ENCODE measurements at places on chromosomes 1 and 21.
A peak's percentile ranks its signal among the peaks of the same experiment; 100 is the strongest.

- no peak for DNase-seq
Observed at GRCh38 chr1:78668427-78668826, 18.8 kb downstream of the IFI44 start.

DNA sequence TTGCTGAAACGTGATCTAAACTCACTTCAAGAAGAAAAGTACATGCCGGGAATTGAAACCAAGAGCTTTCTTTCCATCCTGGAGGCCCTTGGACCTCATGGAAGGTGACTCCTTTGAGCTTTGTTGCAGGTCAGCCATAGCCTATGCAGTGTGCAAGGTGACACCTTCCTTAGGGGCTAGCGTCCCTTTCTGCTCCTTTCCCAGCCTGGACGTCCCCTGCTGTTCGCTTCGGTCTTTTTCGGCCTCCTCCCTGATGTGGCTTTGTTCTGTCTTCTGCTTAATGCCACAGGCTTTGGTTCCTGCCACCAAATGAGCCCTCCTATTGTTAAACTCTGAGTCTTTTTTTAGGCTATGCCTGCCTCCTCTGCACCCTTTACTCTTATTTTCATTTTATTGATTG is 308.8 kb downstream of the BRINP2 start:
- no peak for DNase-seq

DNA sequence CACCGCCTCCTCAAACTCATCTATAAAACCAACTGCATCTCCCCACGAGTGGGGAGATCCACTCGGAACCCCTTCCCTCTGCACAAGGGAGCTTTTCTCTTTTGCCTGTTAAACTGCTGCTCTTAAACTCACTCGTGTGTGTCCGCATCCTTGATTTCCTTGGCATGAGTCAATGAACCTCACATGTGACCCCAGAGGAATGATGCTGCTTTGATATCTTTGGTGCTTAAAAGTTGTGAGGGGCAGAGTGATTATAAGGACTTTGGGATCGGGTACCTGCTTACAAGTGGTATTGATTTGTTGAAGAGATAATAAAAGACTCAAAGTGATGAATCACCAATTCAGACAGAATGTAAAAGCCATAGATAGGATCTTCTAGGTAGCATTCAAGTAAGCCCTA is 125.3 kb downstream of the GREM2 start:
- no peak for DNase-seq

DNA sequence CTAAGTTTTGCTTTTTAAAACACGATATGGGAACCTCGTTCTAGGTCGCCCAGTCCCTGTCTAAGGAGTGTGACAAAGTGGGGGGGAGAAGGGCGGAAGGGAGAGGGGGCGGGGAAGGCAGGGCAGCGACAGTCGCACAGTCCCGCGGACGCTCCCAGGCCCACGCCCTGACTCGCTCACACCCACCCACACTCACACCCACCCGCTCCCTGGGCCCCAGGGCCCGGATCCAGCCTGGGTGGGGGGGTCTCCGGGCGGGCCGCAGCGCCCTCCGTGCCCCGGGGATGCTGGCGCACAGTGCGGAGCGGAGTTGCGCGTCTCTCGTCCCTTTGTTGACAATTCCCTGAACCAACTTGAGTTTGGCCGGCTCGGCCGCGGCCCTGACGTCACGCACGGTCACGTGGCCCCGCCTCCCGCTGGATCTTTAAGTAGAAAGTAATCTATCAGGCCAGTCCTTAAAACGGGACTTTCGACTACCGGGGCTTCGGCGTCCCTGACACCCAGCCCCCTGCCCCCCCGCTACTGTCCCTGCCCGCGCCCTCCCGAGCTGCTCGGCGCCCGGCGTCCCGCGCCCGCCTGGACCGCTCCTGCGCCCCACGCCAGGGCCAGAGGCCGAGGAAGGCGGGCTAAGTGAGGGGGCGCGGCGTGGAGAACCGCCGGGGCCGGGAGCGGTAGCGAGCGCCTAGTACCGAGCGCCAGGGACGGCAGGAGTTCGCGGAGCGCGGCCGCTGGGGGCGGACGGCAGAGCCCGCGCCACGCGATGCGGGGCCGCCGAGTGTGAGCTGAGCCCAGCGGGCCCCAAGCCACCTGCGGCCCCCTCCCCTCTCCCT is at the start of gene FOXD3:
Gene FOXD3, plus strand, starts transcription at position 454 of the 830 bp plus-strand sequence. CDS start 492 bp downstream, outside the sequence.
- DNase-seq: peak; percentile 54

- no peak for DNase-seq
Observed at GRCh38 chr1:206419250-206419649, 51.0 kb upstream of the IKBKE start.

DNA sequence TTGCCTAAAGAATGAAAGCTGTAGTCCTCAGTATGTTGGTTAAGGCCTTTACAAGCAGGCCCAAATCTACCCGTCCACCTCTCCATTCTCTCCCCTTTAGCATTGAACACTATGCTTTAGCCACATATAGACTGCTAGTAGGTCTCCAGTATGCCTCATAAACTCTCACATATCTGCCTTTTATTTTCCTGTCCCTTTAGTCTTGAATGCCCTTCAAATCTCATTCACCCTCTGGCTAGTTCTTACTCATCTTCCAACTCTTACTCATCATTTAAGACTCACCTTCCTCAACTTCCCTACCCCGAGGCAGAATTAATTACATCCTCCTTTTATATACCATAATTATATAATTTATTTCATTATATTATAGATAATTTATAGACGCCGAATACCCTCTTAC is 78.7 kb upstream of the TSPAN2 start:
- DNase-seq: no peak

GRCh38 chr1:94863297-94863911 is 43.2 kb downstream of the SLC44A3 start:
- no peak for DNase-seq

DNA sequence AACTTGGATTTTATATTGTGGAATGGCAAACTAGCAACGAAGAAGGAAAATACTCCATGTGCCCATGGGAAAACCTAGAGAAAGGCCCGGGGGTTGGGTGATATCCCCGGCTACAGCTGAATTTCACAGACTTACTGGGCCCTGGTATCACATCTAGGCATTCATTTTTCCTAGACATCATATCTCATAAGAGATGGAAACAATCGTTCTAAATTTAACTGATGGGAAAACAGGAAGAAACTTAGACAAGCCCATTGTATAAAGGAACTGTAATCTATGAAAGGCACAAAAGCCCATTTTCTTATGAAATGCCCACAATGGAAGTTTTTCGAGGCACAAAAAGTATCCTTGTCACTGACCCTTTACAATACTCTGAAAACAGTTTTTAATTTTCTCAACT is 407.9 kb upstream of the LYPLAL1 start:
- no peak for DNase-seq
